ENCODE measurements at places on chromosomes 2 and 18.

- no peak for DNase-seq
These were observed 37.6 kb upstream of the PARD3B start for GRCh38 chr2:204507636-204508035.

- no peak for DNase-seq
These were observed 157.0 kb upstream of the TNP1 start for GRCh38 chr2:217016796-217017419.

GRCh38 chr18:54267701-54268100 lies 1.6 kb upstream of the POLI start:
- DNase-seq, result no peak

DNA sequence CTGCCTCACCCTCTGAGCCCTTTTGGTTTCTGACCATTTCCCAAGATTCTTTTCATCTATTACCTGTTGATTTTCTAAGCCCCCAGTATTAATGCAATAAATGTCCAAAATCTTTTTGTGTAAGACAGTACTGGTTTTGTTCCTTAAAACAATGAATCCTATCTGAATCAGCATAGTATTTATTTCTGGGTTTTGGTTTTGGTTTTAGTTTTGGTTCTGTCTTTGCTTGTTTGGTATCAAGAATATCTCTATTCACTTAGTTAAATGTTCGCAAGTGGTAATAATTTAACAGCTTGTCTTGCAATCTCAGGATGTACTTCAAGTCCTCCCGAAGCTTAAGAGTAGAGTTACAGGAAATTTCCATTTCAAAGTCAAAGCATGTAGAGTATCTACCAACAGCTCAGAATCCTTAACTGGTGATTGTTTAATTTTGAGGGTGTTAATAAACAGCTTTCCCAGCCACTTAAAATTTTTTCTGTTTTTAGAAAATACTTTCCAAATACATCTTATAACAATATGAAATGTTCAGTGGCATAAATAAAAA lies 67.7 kb upstream of the NEDD4L start:
- DNase-seq, result no peak

- DNase-seq, result peak; percentile 60
These were observed 21.3 kb upstream of the ICOS start for GRCh38 chr2:203915256-203915655.

- no peak for DNase-seq
These were observed 85.5 kb downstream of the DSC3 start for GRCh38 chr18:30957066-30957465.

DNA sequence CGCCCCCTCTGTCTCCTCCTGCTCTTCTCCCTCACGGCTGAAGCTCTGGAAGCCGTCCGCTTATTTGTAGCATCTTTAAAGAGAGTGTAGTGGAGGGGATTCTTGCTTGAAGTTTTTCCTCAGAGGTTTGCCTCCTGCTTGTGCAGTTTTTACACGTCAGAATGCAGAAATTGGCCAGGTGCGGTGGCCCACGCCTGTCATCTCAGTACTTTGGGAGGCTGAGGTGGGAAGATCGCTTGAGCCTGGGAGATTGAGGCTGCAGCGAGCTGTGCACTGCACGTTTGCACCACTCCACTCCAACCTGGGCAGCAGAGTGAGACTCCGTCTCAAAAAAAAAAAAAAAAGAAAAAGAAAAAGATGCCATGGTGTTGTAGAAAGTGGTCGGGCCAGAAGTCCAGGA lies 69.0 kb downstream of the ITGB1BP1 start:
- DNase-seq, result no peak

- DNase-seq, result no peak
These were observed 8.2 kb downstream of the ACTR3 start for GRCh38 chr2:113898081-113898480.

DNA sequence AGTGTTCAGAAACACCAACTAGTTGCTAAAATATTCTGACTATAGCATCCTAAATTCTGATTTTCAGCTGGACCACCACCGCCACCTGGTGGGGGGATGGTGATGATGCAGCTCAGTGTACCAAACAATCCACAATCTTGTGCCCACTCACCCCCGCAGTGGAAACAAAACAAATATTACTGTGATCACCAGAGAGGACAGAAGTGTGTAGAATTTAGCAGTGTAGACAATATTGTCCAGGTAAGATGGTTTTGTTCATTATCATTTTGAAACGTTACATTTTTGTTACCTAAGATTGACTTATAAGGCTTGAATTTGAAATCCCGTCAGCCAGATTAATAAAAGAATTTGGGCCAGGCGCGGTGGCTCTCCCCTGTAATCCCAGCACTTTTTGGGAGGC lies 31.7 kb upstream of the UBXN4 start:
- DNase-seq, result peak; percentile 12

DNA sequence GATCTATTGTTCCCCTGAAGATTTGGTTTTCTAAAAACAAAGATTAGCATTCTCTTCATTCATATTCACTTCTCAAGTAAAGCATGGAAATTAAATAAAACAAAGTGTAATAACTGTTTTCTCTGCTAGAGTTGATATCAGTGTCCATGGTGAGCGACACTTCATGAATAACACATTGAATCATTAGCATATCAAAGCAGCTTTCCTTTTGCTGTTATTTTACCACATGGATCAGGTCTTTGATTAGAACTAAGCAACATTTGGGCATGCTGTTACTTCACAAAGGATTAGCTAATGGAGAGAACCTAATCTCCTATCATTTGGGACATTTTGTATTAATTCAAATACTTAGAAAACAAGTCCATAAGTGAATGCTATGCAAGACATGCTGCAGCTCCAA lies 368.8 kb upstream of the CDH19 start:
- DNase-seq, result no peak

- DNase-seq, result no peak
These were observed 793.5 kb upstream of the CHAC2 start for GRCh38 chr2:52974127-52974526.

DNA sequence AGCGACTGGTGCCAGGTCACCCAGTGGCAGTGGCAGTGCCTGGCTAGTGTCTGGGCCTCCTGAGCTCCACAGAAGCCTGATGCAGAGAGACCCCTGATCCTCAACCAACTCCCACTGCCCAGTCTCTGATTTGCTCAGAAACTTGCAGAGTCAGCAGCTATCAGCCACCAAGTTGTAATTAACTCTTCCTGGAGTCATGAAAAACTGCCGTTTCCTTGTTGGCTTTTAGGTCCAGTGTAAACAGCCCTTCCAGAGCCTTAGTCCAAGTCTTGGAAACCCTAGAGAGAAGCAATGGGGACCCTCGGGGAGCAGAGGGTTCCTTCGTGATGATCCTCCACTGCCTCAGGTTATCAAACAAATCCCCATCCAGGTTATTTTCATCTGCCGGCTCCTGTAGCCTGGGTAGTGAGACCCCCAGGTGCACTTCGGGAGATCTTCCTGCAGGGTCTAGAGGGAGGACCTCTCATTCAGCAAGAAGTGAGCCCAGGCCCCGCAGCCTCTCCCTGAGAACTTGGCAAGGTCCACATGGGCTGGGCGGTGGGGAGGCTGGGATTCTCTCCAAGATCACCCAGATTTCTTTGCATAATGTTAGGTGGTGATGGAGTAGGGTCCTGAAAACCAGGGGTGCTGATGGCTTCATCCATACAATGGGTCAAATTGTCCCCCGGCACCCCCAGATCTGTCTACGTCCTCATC lies 137.7 kb upstream of the HDAC4 start:
- DNase-seq, result no peak

DNA sequence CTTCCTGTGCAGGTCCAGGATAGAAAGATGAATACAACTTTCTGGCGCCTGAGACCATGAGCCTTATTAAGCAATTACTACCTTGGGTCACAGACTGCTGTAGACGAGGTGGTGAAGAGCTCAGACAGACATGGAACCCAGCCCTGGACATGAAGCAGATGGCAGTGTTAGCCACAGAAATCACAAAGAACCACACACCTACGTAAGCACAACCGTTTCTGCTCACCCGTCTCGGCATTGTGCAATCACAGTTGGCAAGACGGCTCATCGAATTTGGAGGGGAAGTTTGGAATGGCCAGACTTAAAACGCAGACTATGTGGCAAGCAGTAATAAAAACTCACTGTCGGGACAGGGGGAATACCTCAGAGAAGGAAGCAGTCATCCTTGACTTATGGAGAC lies 24.3 kb upstream of the ASPRV1 start:
- peak; percentile 76 for DNase-seq

DNA sequence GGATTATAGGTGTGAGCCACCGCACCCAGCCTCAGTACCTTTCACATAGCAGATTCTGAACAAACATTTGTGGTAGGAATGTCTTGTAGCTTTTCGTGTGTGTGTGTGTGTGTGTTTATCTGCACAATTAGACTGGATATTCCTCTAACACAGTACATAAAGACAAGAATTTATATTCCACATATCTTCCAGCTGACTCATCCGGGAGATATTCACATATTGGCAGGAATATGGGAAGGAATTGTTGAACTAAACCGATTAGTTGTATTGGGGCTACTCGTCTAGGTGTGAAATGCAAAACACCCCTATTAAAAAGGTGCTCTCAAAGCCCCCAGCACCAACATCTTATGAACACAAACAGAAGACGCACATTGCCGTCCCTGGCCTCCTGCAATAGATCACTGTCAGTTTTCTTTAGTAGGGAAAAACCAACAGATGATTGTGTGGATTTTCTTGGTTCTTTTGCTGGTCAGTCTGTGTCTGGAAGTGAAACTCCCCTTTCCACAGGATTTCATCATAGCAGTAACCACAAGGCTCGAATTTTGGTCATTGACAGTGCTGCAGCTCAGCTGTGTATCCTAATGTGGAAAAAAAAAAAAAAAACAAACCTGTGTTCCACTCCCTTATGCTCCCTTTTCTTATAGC lies 208.5 kb upstream of the ACVR2A start:
- DNase-seq, result peak; percentile 75

GRCh38 chr2:54207666-54208195 lies 48.3 kb downstream of the TSPYL6 start:
- peak; percentile 46 for DNase-seq

GRCh38 chr2:95231723-95232122 lies 24.4 kb downstream of the ZNF892 start:
- DNase-seq, result peak; percentile 88

- no peak for DNase-seq
These were observed 199.6 kb downstream of the PRKCE start for GRCh38 chr2:45851111-45851510.

DNA sequence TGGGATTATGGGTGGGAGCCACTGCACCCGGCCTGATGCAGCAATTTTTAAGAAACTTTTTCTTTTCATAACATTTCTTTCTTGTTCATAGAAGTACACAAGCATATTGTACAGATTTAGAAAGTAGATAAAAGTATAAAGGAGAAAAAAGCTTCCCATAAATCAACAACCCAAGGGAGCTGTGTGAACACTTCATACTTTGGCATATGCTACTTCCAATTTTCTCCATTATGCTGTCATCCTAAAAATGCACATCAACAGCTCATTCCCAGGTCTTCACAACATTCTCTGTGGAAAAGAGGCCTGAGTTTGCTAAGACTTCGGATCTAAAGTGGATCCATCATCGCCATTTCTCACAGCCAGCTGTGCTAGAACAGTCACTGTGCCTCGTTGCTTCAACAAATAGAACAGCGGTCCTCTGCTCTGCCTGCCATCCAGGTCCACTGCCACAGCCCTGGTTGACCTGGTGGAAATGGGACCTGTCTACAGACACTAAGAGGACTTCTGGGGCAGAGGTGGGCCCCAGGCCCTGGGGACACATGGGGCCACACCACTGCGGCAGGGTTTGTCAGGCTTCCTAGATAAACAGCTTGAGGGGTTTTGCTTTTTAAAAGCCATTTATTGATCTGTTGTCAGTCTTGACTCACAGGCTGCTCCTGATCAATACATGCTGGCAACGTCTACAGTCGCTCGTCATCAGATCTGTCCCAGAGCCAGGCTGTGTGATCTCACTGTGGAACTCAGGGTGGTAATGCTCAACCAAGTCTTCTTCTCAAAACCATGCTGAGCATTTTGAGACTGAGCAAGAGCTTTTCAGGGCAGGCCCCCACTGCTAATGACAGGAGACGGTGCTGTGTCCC lies 72.7 kb upstream of the MGAT4A start:
- no peak for DNase-seq

GRCh38 chr18:40388121-40388520 lies 1566.9 kb upstream of the PIK3C3 start:
- no peak for DNase-seq
